ENCODE measurements at places on chromosomes 2 and 18.

DNA sequence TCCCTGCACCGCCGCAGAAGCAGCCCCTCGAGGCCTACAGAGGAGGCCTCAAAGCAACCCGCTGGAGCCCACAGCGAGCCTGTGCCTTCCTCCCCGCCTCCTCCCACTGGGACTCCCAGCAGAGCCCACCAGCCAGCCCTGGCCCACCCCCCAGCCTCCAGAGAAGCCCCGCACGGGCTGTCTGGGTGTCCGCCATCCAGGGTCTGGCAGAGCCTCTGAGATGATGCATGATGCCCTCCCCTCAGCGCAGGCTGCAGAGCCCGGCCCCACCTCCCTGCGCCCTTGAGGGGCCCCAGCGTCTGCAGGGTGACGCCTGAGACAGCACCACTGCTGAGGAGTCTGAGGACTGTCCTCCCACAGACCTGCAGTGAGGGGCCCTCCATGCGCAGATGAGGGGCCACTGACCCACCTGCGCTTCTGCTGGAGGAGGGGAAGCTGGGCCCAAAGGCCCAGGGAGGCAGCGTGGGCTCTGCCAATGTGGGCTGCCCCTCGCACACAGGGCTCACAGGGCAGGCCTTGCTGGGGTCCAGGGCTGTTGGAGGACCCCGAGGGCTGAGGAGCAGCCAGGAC, 31.2 kb downstream of the GPC1 start:
- DNase-seq, result no peak

- DNase-seq, result no peak
Measured at GRCh38 chr2:163884416-163884815, 148.6 kb upstream of the FIGN start.

GRCh38 chr18:5982332-5982731, 87.0 kb upstream of the TMEM200C start:
- no peak for DNase-seq

GRCh38 chr18:49227441-49228165, 232.8 kb downstream of the DYM start:
- peak; percentile 2 for DNase-seq

DNA sequence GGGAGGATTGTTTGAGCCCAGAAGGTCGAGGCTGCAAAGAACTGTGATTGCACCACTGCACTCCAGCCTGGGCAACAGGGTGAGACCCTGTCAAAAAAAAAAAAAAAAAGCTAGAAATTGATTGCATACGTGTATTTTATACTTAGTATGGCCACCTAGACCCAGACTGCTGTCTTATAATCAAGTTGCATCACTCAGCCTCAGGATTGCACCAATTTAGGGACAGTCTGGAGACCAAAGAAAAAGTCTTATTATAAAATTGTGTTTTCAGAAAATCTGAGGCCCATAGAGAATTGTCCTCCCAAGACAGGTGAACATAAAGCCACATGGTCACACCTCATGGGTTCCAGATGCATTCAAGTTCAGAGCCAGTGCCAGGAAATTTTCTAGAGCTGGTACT, 17.1 kb upstream of the PLEKHM3 start:
- no peak for DNase-seq

GRCh38 chr18:11994336-11994702, 13.0 kb downstream of the IMPA2 start:
- no peak for DNase-seq

DNA sequence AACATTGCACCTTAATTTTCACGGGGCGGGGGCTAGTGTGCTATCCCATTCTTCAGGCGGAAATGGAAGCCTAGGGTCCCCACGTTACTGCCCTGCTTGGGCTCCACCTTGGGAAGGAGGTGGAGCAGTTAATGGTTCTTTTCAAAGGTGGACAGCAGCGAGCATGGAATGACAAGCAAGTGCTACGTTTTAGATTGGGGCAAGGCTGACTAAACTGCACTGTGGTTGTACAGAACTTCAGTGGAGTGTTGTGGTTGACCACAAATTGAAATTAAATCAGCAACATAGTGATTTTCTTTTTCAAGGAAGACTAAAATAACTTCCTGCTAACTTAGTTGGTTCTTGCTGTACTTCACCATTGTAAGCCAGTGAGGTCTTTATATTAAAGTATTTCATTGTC, 47.0 kb downstream of the CHRNA1 start:
- no peak for DNase-seq

DNA sequence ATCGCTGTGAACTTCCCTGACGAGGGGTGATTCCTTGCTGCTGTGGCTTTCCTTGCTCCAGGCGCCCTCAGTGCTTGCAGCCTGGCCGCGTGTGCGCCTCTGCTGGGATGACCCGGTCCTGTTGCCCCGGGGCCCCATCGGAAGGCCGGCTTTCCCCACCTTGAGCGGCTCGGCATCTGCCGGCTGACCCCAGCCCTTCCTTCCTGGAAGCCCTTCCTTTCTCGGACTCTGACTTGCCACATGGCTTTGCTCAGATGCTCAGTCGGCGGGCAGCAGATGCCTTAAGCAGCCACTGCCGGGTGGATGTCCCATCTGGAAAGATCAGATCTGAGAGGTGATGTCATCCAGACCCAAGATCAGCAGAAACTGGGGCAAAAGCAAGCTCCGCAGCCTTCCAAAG, 100.5 kb upstream of the ODC1 start:
- no peak for DNase-seq

GRCh38 chr2:10097352-10098148, 17.3 kb upstream of the CYS1 start:
- DNase-seq, result peak; percentile 25

DNA sequence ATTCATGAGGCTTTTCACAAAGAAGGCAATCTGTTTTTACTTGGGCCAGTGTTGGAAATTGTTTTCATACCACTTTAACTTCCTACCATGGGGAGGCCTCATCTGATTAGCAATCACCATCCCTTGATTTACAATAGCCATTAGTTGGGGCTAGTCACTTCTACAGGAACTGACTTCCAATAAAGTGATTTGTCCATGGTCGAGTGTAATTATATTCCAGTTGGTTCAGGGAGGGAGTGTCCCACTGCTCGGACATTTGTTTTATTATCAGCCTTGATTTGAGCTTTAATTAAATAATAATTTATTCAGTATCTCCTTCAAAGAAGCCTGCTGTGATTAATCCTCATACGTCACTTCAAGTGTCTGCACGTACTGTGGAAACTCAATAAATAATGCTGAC, 233.9 kb upstream of the CNTNAP5 start:
- no peak for DNase-seq

GRCh38 chr2:134665727-134666506, 52.9 kb downstream of the TMEM163 start:
- DNase-seq, result no peak

- no peak for DNase-seq
Measured at GRCh38 chr18:52070291-52070756, 269.7 kb upstream of the DCC start.

- no peak for DNase-seq
Measured at GRCh38 chr2:10467401-10467800, 19.3 kb upstream of the ODC1 start.

DNA sequence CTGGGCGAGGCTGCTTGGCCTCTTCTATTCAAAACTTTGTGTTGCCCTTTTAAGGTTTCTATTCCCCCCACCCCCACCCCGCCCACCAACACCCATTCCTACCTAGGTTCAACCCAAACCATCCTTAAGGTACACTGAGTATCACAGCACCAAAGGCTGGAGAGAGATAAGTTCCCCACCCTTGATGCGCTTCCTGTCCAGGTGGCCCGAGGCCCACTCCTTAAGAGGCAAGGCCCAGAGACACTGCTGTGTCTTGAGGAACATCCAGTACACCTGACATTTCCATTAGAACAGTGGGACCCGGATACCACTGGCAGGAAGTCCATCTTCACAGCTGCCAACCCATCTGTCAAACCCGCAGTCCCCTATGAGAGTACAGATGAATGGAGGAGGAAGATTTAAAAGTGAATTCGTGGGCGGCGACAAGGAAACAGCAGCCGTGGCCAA, 277 bp upstream of the INPP1 start:
- no peak for DNase-seq

- DNase-seq, result no peak
Measured at GRCh38 chr18:54389143-54389505, 31.4 kb downstream of the C18orf54 start.

- DNase-seq, result no peak
Measured at GRCh38 chr2:12251749-12252148, 465.0 kb upstream of the TRIB2 start.

DNA sequence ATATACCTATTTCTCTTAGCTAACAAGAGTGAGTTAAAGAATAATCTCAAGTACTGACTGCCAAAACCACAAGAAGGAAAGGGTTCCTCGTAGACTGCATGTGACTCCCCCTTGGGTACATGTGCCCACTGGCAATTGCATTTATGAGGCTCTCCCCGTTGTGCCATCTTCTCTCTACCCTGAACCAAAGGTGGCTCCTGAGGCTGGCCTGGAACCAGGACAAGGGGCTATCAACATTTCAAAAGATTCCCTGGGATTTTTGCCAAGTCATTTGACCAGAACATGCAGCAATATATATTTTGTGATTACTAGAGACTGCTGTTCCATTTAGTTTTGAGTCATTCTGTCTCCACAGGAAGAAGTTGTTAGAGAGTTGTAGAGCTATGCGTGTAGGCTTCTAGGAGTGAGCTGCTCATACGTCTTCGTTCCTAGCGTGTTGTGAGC, 45.8 kb downstream of the LAMA3 start:
- no peak for DNase-seq

GRCh38 chr2:60836491-60836890, 44.9 kb upstream of the REL start:
- no peak for DNase-seq

DNA sequence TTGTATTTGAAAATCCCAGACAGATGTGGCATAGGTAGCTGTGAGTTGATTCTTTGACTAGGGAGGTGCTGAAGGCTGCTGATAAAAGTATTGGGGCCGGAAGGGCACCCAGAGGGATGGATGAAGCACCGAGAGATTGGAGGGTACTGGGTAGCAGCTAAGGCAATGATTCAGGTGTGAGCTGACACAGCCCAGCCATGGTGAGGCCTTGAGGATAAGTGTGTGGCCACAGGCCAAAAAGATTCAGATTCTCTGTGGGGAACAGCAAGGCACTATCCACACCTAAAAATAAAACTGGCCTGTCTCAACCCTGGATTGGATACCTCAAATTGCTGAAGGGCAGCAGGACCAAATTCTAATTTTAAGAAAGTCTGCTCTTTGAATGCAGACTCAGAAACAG, 35.2 kb downstream of the RDH14 start:
- no peak for DNase-seq

- DNase-seq, result no peak
Measured at GRCh38 chr18:52451256-52451655, 111.3 kb downstream of the DCC start.

- DNase-seq, result no peak
Measured at GRCh38 chr2:56185582-56186046, 1.8 kb downstream of the CCDC85A start.

DNA sequence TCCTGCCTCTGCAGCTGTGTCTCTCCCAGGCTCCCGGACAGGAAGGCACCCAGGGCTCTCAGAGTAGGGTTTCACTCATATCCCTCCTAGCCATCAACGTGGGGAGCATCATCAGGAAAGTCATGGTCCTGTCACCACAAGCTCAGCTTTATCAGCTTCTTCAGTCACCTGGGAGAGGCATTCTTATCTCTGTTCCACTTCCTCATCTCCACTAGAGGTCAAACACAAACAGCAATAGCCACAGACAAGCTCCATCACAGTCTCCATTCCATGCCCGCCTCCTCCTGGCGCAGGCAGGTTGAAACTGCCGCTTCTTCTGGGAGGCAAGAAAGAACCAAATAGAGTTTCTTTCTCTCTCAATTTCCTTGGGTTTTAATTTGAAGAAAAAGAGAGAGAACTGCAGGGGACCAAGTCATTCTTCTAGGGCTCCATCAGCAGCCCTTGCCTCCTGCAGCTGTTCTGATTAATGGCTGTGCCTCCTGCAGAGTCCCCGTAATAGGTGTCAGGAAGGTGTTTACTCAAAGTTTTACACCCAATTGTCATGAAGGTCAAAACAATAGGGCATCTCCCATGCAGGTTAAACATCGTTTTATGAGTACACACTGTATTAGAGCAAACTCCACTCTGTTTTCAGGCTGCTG, 377.9 kb downstream of the TMEM182 start:
- DNase-seq, result no peak

DNA sequence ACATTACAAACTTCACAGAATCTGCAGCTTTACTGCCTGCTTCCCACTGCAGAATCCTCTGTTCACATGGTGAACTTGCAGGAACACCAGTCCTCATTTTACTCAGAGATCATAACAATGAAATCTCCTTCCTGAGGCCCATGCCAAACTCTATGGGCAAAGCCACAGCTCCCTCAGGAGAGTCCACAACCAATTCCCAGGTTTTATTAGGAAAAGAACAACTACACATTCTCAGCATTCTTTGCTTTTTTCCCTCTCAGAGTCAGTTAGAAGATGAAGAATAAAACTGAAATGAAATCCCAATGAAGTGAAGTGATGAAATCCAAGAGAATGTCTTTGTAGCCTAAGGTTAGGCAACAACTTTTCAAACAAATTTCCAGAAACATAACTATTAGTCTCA, 233.7 kb downstream of the DSEL start:
- no peak for DNase-seq

DNA sequence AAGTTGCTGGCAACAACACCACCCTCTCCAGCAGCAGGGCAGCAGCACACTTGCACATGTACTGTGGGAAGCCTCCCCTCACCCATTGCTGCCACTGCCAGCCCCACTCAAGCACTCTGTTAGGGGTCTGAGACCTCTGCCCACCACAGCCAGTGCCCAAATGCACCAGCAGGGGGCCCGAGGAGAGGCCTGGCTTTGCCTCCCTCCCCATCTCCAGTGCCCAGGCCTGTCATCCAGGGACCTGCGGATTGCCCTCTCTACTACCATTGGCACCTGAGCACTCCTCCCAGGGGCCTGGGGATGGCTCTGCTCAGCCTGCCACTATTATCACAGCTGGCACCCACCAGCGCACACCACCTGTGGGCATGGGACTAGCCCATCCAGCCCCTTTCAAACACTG, 175.7 kb downstream of the PMAIP1 start:
- DNase-seq, result no peak

DNA sequence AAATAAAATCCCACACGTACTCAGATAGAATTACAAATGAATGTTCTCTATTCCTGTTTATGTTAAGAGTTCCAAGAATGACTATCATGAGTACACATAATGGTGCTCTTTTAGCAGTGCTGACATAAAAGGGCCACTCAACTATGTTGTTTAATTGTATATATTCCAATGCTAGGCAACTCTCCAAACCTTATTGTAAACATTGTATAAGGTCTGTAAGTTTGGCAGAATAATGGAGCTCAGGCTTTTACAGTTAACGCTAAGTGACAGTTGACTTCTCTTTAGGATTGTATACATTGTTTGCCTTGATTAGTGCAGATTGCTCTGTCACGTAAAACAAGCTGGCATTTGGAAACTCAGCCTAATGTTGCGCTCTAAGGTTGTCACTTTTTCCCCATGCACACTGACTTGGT, 20.8 kb downstream of the RBMS1 start:
- DNase-seq, result no peak

DNA sequence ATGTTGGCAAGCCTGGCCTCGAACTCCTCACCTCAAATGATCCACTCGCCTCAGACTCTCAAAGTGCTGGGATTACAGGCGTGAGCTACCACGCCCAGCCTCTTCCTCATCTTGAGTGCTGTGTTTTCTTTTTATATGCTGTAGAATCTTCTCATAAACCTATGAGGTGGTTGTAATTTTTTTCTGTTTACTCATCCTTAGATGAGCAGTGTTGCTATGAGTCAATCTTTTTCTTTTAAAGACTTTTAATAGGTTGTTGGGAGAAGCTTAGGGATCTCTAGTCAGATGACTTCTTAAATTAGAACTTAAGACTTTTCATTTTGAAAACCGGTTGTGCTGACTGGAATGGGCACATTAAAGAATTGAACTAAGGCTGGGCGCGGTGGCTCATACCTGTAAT, 8.7 kb upstream of the AAK1 start:
- DNase-seq, result no peak

All from CD4-positive, alpha-beta T cell treated with Interferon gamma for 1 hour (primary cell).